ENCODE measurements at places on chromosomes 6 and 20.

DNA sequence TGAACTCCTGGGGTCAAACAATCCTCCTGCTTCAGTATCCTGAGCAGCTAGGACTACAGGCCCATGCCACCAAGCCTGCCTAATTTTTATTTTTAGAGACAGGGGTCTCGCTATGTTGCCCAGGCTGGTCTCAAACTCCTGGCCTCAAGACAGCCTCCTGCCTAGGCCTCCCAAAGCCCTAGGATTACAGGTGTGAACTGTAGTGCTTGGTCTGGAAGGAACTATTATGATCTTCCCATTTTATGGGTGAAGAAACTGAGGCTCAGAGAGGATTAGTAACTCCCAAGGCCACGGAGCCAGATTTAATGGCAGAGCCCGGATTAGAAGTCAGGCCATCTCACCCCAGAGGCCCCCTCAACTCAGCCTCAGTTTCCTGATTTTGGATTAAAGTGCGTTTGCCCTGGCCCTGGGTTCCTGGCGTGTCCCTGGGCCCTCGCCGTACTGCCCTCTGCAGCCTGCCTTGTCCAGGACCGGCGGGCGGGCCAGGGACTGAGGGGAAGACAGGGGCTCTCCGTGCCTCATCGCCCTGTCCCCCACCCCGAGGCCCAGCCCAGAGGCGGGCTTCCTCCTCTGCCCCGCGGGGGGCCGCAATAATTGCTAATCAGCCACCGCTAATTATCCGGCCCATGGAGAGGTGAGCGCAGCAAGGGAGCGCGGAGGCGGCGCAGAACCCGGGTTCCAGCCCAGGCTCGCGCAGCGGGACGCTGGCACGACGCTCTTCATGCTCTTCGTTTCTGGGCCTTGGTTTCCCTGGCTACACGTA is 34.9 kb downstream of the CD40 start:
- H3K4me3 ChIP-seq, result no peak overlapping the region
- no peak overlapping the region for H3K27ac ChIP-seq
- no peaks in the 10 kb centered on the region for H3K4me1 ChIP-seq
- peaks cover 16% of the 10 kb centered on the region for H3K27me3 ChIP-seq
- no peaks in the 10 kb centered on the region for H3K36me3 ChIP-seq

- H3K4me3 ChIP-seq, result no peak overlapping the region
- no peaks in the 10 kb centered on the region for H3K27me3 ChIP-seq
- no peak for DNase-seq
- peaks cover 85% of the 10 kb centered on the region for H3K36me3 ChIP-seq
These were observed 15.8 kb downstream of the PCIF1 start for GRCh38 chr20:45950330-45950646.

- DNase-seq, result no peak
- H3K4me3 ChIP-seq, result no peak overlapping the region
- H3K27me3 ChIP-seq, result peaks cover 19% of the 10 kb centered on the region
- H3K4me1 ChIP-seq, result no peaks in the 10 kb centered on the region
- no peaks in the 10 kb centered on the region for H3K36me3 ChIP-seq
- no peak overlapping the region for H3K27ac ChIP-seq
These were observed 28.4 kb downstream of the DCDC2 start for GRCh38 chr6:24329451-24329850.

- no peaks in the 10 kb centered on the region for H3K36me3 ChIP-seq
- H3K4me1 ChIP-seq, result no peaks in the 10 kb centered on the region
- H3K4me3 ChIP-seq, result no peak overlapping the region
- no peak overlapping the region for H3K27ac ChIP-seq
These were observed 527.7 kb downstream of the ADGRB3 start for GRCh38 chr6:69162811-69163210.

GRCh38 chr20:33602826-33603590 is 59.1 kb upstream of the C20orf144 start:
- H3K4me1 ChIP-seq, result peaks cover 55% of the 10 kb centered on the region

DNA sequence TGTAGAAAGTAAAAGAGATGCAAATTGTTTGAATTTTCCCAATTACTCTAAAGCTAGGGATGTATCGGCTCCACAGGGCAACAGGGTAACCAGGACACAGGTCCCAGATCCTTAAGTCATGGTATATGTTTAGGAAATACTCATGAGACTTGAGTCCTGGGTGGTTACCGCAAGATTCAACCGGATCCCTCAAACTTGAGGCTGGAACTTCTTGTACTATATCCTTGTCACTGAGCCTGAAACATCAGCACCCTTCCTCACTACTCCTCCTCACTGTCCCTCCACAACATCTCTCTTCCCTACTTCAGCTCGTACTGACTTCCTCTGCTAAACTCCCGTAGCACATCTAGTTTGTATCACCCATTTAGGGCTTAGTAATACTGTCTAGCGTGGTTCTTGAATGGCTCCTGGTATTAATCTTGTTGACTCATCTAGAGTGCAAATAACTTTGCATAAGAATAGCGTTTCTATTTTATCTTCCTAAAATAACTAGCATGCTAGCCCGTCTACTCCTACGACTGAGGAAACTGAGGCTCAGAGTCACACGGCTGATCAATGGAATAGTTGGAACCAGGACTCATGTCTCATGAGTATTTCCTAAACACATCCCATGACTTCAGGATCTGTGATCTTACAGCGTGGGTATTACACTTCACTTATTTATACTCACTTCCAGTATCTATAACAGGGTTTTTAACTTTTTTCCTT is 72.1 kb downstream of the FILIP1 start:
- H3K36me3 ChIP-seq, result no peaks in the 10 kb centered on the region
- DNase-seq, result no peak
- H3K4me1 ChIP-seq, result no peaks in the 10 kb centered on the region

GRCh38 chr6:156575361-156575760 is 201.8 kb upstream of the ARID1B start:
- H3K36me3 ChIP-seq, result peaks cover 10% of the 10 kb centered on the region
- no peaks in the 10 kb centered on the region for H3K4me1 ChIP-seq
- no peak for DNase-seq
- no peaks in the 10 kb centered on the region for H3K27me3 ChIP-seq

- DNase-seq, result no peak
- H3K4me1 ChIP-seq, result no peaks in the 10 kb centered on the region
- H3K27ac ChIP-seq, result no peak overlapping the region
- H3K27me3 ChIP-seq, result peaks cover 11% of the 10 kb centered on the region
- H3K36me3 ChIP-seq, result no peaks in the 10 kb centered on the region
These were observed 26.4 kb upstream of the RFPL4B start for GRCh38 chr6:112320561-112321318.

All from activated B cell treated with CpG ODN at 0.5 μM for 24 hours (primary cell).